NAMALWA (cell line): ENCODE measurements at places on chromosomes 5 and 9.
A peak's percentile ranks its signal among the peaks of the same experiment; 100 is the strongest.

DNA sequence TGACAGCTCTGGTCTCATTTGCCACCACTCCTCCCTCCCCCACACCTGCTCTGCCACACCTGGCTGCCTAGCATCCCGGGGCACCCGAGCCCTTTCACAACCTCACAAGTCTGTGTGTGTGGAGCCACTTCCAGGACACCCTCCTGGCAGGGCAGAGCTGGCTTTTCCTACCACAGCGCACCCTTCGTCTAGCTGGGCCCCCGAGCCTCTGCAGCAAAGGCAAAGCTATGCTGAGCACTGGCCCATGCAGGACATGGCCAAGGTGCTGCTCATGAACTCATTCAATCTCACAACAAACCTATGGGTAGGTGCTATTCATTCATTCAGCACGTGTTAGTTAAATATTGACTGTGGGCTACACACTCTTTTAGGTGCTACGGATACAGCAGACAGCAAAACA is 43.4 kb downstream of the DUSP1 start:
- DNase-seq = no peak

DNA sequence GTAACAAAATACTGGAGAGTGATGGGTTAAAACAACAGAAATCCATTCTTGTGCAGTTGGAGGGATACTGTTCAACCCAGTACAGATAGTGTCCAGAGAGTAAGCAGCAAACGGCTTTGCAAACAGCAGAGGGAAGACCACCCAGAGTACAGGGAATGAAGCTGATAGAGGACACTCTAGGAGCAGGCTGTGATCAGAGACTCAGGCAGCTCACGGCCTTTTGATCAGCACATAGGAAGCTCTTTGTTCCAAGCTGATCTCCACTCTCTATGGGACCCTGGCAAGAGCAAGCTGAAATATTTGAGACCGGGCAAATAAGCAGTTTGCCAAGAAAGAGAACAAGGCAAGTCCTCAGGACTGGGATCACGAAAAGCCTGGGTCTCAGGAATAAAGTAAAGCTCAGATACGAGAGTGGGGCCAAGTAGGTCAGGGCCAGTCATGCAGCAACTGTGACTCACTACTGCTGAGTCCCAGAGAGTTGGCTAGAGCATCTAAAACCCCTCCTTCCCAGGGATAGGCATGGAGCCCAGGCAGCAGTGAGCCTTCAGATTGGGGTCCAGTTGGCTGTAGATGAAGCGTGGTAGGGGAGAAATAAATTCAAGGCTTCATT is 52.4 kb downstream of the MELK start:
- DNase-seq = no peak

DNA sequence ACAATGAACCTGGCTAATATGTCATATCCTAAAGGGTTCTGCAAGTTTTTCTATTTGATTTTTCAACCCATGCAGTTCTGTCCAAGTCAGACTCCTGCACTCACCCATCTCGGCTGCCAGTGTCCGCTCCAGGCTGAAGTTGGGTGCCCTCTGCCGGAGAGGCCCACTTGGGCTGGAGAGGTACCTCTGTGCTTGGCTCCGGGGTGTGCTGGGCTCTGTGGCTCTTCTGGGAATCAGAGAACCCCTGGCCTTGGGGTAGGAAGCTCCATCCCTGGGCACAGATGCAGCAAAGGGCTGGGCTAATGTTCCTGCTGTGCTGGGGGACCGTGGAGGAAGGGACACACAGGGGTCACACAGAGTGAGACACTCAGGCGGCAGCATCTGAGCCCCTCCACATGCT is 26.2 kb downstream of the ORM2 start:
- no peak for DNase-seq

DNA sequence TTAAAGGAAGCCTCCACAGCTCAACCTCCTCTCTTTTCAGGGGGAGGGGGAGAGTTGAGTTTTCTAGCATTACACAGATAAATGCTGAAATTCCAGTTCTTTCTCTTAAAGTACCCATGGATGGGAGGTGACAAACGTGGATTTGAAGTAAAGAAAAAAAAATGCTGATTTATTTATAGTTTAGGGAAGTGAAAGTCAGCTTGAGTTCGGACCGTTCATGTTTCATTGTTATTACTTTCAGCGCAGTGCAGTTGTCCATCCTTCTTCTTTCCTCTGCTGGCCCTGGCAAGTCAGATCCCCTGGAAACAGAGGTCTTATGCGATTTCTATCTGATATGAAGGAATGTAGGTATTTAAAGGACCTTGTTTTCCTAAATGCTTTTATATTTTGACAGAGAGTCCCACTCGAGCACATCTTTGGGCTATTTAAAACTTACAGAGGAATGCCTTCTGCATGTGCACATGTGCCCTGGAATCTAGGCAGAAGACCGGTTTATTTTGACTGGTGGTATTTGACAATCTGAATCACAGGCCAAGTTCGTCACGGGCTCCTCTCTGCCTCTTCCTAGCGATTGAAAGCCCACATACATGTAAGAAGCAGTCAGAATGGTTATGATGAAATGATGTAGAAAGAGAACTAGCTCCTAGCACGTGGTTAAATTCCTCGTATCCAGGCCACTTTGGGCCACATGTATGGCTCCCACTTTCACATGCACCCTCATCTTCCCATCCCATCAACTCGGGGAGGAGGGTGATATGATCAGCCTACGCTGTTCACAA is 385.2 kb upstream of the KLF4 start:
- DNase-seq = peak; percentile 13

DNA sequence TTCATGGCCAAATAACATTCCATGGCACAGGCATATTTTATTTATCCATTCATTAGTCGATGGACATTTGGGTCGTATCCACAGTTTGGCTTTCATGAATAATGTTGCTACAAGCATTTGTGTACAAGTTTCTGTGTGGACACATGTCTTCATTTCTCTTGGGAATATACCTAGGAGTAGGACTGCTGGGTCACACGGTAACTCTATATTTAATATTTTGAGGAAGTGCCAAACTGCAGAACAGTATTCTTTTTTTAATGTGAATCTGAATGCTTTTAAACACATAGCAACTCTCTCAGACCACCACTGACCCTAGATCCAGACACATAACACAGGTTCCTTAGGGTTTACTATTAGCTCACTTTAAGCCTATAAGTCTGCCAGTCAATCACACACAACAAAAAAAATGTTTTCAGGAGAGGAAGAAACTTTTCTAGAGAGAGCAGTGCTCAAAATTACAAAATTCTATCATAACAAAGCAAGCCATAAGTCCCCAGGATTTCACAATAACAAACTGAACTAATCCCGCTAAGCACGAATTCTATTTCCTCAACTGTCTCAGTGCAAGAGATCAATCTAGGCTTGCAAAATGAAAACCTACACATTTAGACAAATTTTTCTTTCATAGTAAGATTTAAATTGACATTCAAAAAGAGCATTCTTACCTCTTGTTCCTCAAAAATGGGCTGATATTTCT is 41.8 kb upstream of the GABBR2 start:
- DNase-seq = no peak
